ENCODE measurements at places on chromosomes 1 and 21.

GRCh38 chr1:180630408-180631193, 1.2 kb upstream of the XPR1 start:
- no peak for DNase-seq

DNA sequence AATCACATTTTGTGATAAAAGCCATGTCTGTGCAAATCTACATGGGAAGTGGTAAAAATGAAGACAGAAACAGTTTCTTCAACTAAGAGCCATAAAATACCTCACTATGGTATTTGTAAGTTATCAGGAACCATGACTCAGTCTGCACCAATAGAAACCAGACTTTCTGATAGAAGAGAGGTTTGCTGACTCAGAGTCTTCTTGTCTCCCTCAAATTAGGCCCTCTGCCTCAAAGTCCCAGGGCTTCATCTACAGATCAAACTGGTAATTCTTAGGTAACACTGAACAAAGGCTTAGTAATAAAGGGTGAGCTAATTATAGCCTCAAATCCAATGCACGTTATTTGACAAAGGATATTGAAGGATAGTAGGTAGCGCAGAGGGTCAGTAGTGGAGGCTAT, 30.9 kb upstream of the SSX2IP start:
- no peak for DNase-seq

- DNase-seq, result no peak
Observed at GRCh38 chr1:64484651-64485050, 14.7 kb downstream of the CACHD1 start.

GRCh38 chr1:14850563-14850962, 252.1 kb downstream of the KAZN start:
- DNase-seq, result no peak
